K562 (cell line): ENCODE measurements at places on chromosomes 12 and 14. TPM values are rescaled to one million over a fixed set of nuclear protein-coding genes. Genes with fewer than 3 reads are reported as not detected.

The IL22 gene
- polyA plus RNA-seq = not detected in 2 replicates

The CAPZA3 gene
- not detected in 2 replicates for polyA plus RNA-seq

The LRRC43 gene
- polyA plus RNA-seq = 0.19 and 0.84 TPM in 2 replicates

The STYK1 gene
- 0.11 and 0.46 TPM in 2 replicates for polyA plus RNA-seq

The TARBP2 gene
- polyA plus RNA-seq = 68.7 and 69.0 TPM in 2 replicates

The HOXC4 gene
- 0.70 and 1.5 TPM in 2 replicates for polyA plus RNA-seq

DNA sequence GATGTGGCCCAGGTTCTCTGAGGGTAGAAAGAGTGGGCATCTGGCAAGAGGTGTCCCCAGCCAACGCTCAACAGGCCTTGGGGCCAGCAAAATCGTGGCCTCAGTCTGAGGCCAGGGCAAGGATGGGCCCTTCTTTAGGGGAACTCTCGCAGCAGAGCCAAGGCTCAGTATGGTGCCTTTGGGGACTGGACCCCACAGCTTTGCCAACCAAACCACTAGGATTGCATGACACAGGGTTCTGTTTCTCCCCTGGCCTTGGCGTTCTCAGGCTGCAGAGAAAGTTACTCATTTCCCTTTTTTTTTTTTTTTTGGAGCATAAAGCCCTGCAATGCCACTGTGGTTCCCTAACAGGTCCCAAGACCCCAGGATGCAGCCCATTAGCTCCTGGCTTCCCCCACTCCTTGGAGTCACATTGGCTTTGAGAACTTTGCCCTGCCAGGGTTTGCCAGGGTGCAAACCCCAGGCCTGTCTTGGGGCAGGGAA is 100.6 kb downstream of the LGMN start:
- no peaks in the 10 kb centered on the region for H3K27me3 ChIP-seq
- DNase-seq = no peak
- no peak overlapping the region for H3K4me3 ChIP-seq
- no peak overlapping the region for H3K27ac ChIP-seq

DNA sequence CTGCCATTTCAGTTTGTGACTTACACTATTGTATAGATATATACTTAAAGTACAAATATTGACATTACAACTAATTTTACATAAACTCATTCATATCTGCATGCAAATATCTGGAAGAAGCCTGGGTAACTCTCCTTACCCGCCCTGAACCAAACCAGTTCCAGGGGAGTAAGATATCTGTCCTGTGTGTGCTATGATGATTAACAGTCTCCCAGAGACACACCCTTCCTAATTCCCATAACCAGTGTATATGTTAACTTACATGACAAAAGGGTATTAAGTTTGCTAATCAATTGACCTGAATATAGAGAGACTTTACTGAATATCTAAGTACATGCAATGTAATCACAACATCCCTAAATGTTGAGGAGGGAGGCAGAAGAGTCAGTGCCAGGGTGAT is 23.0 kb downstream of the PRB3 start:
- DNase-seq = no peak
- no peak overlapping the region for H3K4me3 ChIP-seq
- no peaks in the 10 kb centered on the region for H3K4me1 ChIP-seq
- no peaks in the 10 kb centered on the region for H3K36me3 ChIP-seq

- no peaks in the 10 kb centered on the region for H3K27me3 ChIP-seq
- no peaks in the 10 kb centered on the region for H3K4me1 ChIP-seq
- no peak overlapping the region for H3K27ac ChIP-seq
- DNase-seq = no peak
- H3K36me3 ChIP-seq = no peaks in the 10 kb centered on the region
These were observed 408.9 kb downstream of the NAV3 start for GRCh38 chr12:78239544-78239943.

GRCh38 chr12:2688381-2688931 is 106.3 kb upstream of the FKBP4 start:
- peaks cover 8% of the 10 kb centered on the region; the same call in 2 of the 3 replicates for H3K27me3 ChIP-seq
- H3K36me3 ChIP-seq = no peaks in the 10 kb centered on the region
- no peaks in the 10 kb centered on the region for H3K4me1 ChIP-seq
- DNase-seq = no peak
- H3K27ac ChIP-seq = no peak overlapping the region
- no peak overlapping the region for H3K4me3 ChIP-seq

DNA sequence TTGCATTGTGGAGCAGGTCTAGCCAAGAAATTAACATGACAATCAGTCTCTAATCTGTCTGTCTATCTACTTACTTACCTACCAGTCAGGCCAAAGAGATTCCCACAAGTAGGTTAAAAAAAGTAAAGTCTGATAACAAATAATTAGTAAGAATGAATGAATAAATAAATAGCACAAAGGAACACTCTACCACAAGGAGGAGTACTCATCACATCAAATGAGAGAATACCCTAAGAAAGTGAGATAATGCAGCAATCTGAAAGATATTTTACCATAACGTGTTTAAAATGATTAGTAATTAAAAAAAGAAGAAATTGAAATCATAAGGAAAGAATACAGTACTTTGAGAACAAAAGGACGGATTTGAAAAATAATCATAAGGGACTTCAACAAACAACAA is 187.2 kb downstream of the SYNE2 start:
- DNase-seq = no peak
- H3K36me3 ChIP-seq = no peaks in the 10 kb centered on the region
- H3K4me1 ChIP-seq = no peaks in the 10 kb centered on the region
- H3K4me3 ChIP-seq = no peak overlapping the region
